Putamen (tissue), 1 donor: ENCODE measurements at places on chromosomes 16 and 17.

GRCh38 chr16:86258713-86259112, 251.6 kb upstream of the FOXF1 start:
- no peak for DNase-seq

- no peak for DNase-seq
These were observed 834 bp upstream of the TXNDC11 start for GRCh38 chr16:11743308-11744074.

GRCh38 chr17:68089881-68090280, 54.3 kb downstream of the KPNA2 start:
- DNase-seq, result no peak

- DNase-seq, result no peak
These were observed 102.6 kb downstream of the AATF start for GRCh38 chr17:37051381-37051780.

DNA sequence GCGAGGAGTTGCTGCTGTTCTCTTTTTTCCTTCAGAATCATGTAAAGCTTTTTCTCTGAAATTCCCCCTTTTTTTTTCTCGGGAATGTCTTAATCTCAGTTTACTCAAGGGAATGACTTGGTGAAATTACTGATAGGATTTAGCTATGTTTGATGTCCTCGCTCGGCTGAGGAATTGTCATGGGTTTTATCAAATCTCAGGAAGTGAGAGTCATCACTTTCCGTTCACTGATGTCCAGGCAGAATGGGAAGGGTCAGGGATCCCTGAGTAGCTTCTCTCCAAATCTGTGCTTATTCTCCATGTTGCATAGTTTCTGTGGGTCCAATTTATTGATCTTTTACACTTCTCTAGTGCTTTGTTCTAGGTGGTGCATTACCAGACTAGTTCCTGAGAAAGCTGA, 6.3 kb downstream of the IGSF6 start:
- DNase-seq, result no peak

- DNase-seq, result peak; percentile 74
These were observed 121.1 kb downstream of the CYLD start for GRCh38 chr16:50862818-50863643.

- peak; percentile 53 for DNase-seq
These were observed 86.8 kb downstream of the WWP2 start for GRCh38 chr16:69848637-69849545.
